ENCODE measurements at places on chromosomes 2 and 18.

GRCh38 chr2:73133566-73134197 lies 20.9 kb upstream of the RAB11FIP5 start:
- DNase-seq, result no peak

DNA sequence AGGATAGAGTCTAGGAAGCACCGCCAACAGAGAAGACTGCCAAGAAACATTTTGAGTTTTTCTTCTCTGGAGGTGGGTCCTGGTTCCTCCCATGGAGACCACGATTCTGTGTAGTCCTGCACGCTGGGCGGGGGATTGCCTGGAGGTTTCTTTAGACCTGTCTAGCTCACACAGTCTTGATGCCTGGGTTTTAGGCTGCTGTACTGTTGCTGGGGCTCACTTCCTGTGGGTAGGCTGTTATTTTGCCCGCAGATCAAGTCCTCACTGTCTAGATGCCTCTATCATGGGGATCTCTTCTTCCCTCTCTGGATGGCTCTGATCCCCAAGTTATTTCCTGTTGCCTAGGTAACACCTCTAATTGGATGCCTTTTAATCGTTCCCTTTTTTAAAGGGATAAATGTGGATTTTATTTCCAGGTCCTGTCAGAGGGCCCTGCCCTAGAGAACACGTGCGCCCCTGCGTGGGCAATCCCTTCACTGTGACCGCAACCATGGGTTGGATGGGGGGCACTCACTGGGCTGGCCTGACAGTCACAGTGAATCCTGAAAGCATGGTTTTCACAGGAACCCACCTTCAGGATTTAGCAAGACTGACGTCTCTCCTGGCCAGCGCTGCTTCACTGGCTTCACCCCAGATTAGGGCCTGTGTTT lies 115.7 kb downstream of the MSH2 start:
- no peak for DNase-seq

GRCh38 chr2:238459081-238459629 lies 32.4 kb downstream of the ASB1 start:
- peak; percentile 92 for DNase-seq

- no peak for DNase-seq
Observed at GRCh38 chr2:23630961-23631360, 246.0 kb downstream of the KLHL29 start.

DNA sequence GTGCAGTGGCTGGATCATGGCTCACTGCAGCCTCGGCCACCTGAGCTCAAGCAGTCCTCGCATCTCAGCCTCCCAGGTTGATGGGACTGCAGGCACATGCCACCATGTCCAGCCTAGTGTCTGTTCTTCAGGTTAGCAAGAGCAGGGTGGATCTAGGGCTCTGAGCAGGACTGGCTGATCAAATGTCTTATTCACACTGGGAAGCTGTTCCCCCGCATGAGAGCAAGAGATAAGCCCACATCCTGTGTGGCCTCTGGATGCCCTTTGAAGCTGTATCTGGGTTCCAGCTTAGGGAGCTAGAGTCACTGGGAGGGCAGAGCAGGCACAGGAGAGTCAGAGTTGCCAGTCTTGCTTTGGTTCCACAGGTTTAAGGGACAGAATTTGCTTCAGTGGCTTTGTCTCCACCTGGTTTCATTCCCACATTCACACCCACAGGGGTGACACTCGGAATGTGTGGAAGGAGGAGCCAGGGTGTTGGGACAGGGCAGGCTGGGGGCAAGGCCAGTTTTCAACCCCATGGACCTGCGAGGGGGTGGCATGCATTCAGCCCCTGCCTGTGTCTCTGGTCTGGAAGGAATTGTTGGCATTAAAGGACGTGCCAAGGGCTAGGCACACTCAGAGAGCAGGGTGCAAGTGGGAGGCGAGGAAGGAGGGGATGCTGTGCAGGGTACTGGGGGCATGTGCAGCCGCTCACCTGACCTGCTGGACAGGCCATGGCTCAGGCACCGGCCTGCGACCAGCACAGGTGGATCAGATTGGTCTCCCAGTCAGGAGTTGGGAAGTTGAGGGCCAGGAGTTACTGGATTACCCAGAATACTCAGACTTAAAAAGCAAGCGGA lies 24.5 kb downstream of the PTPN18 start:
- no peak for DNase-seq

DNA sequence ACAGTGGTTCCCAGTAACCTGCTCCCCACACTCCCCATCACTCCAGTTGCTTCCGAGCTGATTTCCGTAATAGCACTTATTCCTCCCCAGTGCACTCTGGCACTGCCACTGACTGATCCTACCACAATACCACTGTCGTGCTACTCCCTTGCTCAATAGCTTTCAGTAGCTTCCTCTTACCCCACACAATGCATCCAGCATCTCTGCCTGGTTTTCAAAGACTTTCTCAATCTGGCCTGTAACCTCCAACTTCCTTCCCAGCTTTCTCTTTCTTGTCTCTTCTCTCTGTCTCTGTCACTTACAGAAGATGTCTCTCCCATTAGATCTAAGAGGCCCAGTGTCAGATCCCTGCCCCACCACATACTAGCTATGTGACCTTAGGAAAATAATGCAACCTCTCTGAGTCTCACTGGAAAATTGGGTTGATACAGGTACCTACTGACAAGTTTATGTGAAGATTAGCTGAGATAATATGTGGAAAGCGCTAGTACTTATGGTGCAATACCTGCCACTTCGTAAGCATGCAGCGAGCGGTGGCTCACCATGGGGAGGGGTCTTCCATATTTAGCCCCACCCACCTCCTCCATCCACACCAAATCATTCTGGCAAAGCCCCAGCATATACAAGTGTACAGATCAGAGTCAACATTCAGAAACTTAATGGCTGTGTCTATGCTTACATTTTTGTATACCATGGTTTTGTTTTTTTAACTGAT lies 36.7 kb downstream of the SFXN5 start:
- peak; percentile 14 for DNase-seq

- peak; percentile 30 for DNase-seq
Observed at GRCh38 chr2:135490376-135490775, 40.6 kb downstream of the ZRANB3 start.

DNA sequence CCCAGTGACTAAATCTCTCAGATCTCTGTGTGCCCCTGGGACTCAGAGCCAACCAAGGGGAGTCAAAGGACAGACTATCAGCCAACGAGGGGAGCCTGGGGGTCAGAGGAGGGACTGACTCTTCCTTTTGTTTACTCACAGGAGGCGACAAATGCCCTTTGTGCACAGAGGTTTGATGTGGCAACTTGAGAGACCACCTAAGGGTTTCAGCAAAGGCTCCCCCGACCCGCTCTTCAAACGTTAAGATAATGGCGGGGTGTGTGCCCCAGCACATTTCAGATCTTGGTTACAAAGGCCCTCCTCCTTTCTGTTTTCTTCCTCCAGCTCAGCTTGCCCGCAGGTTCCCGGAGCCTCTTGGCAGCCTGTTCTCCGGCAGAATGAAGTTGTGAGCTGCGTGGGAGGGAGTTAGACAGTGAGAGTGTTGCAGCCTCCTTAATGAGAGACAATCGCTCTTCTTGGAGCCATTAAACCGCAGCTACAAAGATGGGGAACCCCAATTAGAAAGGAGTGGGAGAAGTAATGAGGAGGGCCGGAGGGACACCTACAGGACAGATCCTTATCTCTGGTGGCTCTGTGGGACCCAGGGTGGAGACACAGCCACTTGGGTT lies 76.2 kb downstream of the KIAA2012 start:
- DNase-seq, result peak; percentile 58

DNA sequence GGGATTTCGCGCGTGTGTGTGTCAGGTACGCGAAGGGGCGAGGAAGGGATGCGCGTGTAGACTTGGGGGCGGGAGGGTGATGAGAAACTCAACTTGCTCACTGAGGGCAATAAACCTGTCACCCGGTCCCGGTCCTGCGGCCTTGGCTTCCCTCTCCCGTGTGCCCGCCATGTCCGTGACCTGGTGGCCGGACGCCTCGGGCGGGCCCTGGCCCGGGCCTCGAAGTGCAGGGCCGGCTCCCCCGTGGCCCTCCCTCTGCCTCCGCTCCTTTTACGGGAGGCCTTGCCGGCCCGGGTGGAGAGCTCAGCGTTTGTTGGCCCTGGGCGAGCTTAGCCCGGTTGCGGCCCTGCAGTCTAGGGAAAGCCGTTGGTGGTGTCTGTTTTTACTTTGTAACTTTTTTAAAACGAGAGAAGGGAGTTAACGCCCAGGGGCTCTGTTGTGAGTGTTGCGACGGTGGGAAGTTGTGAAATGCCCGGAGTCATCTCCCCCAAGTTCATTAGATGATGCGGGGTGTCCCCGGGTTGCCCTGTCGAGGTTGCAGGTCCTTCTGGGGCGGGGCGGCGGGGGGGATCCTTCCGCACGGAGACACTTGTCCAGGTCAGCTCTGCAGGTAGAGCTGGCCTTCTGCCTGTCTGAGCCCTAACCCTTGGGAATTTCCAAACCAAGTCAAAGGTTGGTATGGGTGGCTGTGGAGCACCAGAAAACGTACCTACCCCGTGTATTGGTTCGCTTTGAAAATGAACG lies 883 bp downstream of the SMCHD1 start:
- DNase-seq, result peak; percentile 30

DNA sequence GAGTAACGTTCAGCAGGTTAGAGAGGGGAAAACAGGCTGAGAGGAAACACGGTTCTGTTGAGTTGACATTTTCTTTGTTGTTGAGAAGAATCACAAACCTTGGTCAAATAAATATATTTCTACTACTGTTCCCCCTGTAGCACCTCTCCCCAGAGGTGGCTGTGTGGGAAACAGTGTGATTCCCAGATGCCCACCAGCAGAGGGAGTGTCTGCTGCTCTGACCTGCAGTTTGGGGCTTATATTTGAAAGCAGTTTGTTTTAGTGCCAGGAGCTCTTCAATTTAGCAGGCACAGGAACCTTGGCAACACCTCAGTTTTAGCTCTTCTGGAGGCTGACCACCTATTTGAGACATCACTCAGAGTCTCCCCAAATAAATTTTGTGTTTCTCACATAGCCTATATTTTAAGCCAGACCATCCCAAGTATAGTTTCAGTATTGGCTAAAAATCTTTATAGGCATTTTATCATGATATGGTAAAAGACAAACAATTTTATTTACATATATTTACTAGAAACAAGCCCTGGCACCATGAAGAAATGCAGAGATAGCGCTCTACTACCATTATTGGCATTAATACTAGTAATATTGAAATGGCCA lies 75.7 kb downstream of the PIK3C3 start:
- DNase-seq, result no peak

- no peak for DNase-seq
Observed at GRCh38 chr2:18790509-18791171, 201.3 kb upstream of the NT5C1B start.

- peak; percentile 39 for DNase-seq
Observed at GRCh38 chr18:55328301-55328700, 259.7 kb downstream of the TCF4 start.

- no peak for DNase-seq
Observed at GRCh38 chr2:212977152-212977551, 174.3 kb downstream of the IKZF2 start.

DNA sequence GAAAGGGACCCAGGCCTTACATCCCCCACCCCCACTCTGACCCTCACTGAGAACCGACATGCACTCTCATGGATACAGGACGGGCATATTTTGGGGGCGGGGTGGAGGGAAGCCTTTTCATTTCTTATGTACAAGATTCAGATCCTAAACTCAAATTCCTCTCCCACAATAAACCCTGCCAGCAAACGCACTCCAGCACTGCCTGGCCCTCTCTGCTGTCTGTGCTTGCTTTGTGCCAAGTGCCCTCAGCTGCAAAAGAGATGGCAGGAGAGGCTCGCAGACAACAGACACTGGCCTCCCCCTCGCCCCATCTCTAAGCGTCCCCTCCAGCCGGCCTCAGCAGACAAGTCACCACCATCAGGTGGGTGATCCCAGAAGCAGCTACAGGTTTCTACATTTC lies 42.4 kb downstream of the FAM168B start:
- DNase-seq, result no peak

DNA sequence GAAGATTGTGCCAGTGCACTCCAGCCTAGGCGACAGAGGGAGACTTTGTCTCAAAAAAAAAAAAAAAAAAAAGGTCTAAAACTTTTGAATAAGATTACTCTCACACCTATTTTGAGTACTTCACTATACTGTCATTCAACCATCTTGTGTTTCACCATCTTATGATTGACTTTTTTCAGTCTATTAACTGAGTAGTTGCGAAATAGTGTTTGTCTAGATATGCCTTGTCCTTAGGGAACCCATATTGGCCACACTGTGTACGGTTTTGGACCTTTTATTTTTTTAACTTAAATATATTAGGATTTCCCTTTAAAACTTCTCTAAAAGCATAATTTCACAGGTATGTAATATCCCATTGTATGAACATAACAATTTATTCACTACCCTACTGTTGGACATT lies 72.3 kb downstream of the ALMS1 start:
- DNase-seq, result no peak

DNA sequence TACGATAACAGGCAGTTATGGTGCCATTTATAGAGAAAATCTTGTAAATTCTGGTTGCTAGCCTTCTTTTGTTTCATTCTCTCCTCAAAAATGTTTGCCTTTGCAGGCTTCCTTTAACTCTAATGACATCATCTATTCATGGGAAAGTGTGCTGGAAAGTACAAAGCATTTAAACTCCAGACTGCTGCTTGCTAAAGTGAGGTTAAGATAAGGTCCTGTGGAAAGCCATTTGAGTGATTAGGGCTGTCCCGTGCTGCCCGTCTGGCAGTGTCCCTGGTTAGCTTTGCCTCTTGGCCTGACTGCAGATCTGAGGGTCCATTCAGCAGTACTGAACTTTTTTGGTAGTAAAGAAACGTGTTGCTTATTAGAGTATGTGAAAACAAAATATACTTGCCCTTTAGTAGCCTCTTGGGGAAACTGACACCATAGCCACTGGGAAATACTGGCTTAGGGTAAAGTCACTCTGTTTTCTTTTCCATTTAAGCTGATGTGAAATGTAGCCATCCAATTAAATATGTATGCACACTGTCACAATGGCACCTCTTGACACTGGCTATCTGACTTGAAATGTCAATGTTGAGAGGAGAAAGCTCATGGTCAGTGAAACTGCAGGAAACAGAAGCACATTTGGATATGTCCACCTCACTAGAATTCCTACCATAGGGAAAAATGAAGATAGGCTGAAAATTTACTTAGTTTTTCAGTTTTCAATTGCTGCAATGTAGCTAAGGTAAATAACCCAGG lies 321.5 kb downstream of the SLC8A1 start:
- no peak for DNase-seq

GRCh38 chr2:206863716-206864115 lies 75.6 kb upstream of the CPO start:
- DNase-seq, result no peak

- DNase-seq, result no peak
Observed at GRCh38 chr18:59640721-59641120, 56.5 kb downstream of the CCBE1 start.

- no peak for DNase-seq
Observed at GRCh38 chr2:144605231-144605840, 85.4 kb upstream of the ZEB2 start.

DNA sequence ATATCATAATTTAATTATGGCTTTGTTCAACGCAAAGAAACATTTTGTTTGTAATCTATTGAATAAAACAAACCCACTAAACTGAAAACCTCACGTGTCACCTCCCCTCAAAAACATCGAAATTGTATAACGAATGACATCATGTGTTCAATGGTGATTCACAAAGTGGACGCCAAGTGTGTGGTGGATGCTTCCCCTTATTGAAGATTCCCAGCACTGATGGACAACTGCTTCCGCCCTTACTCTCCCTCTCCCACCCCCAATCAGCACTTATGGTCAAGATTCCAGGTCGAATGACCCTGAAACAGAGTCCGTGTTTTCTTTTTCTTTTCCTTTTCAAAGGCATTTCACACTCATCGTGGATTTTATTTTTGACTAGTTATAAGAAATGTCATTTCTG lies 383.0 kb upstream of the SMIM21 start:
- no peak for DNase-seq

Data from fibroblast of gingiva (primary cell).